ENCODE measurements at places on chromosomes 5 and 9.

- DNase-seq = no peak
Measured at GRCh38 chr5:67896311-67896929, 319.1 kb upstream of the PIK3R1 start.

GRCh38 chr5:31847354-31847753 is 208.4 kb downstream of the PDZD2 start:
- no peak for DNase-seq

DNA sequence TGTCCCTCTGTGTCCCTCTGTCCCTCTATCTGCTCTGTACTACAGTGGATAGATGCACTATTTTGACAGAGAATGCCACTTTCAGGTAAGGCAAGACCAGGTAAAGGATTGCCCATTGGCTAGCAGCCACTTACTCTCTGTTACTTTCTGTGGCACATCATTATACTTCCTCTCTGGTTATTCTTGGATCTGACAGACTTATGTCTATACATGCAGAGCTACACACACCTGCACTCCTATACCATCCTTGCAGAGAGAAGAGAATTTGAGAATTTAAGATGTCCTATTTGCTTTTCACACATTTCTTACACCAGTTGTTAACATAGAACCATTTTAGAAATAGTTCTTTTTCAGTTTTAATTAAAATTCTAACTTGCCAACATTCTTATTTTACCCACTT is 163.7 kb upstream of the SLC12A2 start:
- DNase-seq = no peak

DNA sequence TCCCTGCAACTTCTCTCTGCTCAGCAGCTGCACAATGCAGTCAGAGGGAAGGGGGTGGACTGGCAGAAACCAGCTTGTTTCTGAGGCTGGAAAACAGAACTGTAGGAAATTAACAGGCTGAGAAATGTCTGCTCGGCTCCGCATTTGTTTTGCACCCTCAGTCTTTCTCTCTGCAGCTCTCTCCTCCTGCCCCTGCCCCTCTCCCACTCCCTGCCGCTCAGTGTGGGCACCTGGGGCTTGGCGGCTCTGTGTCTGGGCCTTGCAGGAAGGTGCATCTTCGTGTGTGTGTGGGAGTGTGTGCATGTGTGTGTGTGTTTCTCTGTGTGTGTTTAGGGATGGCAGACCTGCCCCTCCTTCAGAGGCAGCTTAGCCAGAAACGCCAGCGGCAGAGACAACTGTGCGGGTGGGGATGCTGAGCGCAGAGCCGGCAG is 53.0 kb downstream of the PCDH1 start:
- DNase-seq = no peak

GRCh38 chr5:134084022-134084565 is 30.4 kb upstream of the TCF7 start:
- DNase-seq = no peak

DNA sequence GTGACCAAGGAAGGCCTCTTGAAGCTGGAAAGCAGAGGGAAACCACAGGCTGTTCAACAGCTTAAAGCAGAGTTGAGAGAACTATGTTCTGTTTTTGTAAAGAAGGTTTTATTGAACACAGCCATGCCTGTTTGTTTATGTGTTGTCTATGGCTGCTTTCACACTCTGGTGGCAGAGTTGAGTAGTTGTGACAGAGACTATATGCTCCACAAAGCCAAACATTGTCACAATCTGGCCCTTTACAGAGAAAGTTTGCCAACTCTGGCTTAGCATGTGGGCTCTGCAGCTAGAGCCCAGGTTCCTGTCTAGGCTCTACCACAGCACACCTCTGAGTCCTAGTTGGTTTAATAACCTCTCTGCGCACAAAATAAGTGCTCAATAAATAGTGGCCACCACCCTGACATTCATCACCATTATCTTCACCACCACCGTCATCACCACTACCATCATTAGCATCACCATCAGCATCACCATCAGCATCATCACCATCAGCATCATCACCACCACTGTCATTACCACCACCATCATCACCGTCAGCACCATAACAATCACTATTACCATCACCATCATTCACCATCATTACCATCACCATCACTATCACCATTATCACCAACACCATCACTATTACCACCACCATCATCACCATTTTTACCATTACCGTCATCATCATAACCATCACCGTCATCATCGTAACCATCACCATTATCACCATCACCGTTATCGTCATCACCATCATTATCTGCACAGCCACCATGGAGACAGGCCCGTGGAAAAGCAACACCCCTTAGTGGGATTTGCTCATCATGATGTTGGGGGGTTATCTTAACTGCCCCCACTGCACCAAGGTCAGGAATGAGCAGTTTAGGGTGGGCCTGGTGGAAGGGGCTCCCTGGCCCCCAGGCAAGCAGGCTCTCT is 18.3 kb downstream of the AKNA start:
- DNase-seq = no peak

- no peak for DNase-seq
Measured at GRCh38 chr5:140575309-140575708, 10.7 kb downstream of the SLC35A4 start.

- DNase-seq = no peak
Measured at GRCh38 chr9:98227883-98228282, 27.6 kb downstream of the TBC1D2 start.

- no peak for DNase-seq
Measured at GRCh38 chr5:172008111-172008455, 1.6 kb upstream of the FBXW11 start.

GRCh38 chr5:93359296-93359959 is 221.6 kb downstream of the NR2F1-AS1 start:
- DNase-seq = no peak

- no peak for DNase-seq
Measured at GRCh38 chr9:28539434-28540070, 966.3 kb upstream of the C9orf72 start.

DNA sequence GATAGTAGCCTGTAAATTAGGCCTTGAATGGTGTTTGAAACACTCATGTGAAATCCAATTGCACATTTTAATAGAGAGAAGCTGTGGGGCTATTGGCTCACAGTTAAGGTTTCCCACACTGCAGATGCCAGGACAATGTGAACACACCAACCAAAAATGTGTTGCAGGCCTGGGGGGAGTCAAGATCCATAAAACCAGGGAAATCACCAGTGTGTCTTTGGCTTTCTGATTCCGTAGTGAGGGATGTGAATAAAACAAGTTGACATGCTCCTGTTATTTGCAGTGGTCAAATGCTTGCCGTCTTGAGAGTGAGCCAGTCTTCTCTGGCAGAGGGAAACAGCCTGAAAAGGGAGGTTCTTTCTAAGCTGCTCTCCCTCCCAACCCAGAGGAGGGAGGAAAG is 79.0 kb downstream of the ZNF462 start:
- DNase-seq = peak; percentile 65

GRCh38 chr5:38591523-38591849 is 35.0 kb upstream of the LIFR start:
- DNase-seq = no peak

All from GM04504 (cell line).